ENCODE measurements at places on chromosomes 2 and 18.
A peak's percentile ranks its signal among the peaks of the same experiment; 100 is the strongest.

DNA sequence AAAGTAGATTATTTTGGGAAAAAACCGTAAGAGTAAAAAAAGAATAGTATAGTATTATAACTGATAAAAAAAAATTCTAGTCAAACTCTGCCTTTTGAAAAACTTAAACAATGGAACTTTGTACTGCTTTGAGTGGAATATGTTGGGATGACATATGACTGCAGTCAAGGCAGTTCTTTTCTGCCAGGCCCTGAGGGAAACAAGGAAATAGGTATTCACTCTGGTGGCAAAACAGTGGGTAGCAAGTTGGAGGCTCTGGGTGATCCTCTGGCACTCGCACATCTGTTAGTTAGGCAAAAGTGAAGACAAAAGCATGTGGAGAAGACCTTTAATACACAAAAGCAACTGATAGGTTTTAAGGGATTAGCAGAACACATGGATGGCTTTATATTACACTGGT is 102.2 kb downstream of the ARHGEF33 start:
- no peak for DNase-seq

DNA sequence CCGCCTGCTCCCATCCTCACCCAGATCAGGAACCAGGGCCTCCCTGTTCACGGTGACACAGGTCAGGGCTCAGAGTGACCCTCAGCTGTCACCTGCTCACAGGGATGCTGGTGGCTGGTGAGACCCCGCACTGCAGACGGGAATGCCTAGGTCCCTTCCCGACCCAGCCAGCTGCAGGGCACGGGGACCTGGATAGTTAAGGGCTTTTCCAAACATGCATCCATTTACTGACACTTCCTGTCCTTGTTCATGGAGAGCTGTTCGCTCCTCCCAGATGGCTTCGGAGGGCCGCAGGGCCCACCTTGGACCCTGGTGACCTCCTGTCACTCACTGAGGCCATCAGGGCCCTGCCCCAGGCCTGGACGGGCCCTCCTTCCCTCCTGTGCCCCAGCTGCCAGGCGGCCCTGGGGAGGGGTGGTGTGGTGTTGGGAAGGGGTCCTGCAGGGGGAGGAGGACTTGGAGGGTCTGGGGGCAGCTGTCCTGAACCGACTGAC is 31.7 kb downstream of the GPC1 start:
- DNase-seq: peak; percentile 68

- DNase-seq: no peak
Measured at GRCh38 chr2:222635295-222635694, 20.6 kb downstream of the FARSB start.

- no peak for DNase-seq
Measured at GRCh38 chr2:128444121-128444771, 125.6 kb upstream of the HS6ST1 start.

- DNase-seq: no peak
Measured at GRCh38 chr2:182666674-182667314, 49.3 kb upstream of the DNAJC10 start.

DNA sequence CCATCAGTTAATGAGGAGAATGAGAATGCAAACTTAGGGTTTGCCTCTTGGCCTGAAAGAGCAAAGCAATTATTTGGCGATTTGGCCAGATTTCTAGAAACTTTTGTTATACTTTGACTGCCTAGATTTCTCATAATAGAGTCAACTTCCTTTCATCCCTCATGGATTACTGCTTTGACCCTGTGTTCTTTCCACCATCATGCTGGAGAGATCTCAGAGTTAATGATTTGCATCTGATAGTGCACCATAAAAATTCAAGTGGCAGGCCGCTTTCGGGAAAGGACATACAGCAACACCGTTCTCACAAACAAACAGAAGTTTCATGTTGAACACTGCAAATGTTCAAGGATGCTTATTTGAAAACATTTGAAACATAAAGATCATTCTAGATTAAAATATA is 143.7 kb upstream of the ZFP36L2 start:
- no peak for DNase-seq

DNA sequence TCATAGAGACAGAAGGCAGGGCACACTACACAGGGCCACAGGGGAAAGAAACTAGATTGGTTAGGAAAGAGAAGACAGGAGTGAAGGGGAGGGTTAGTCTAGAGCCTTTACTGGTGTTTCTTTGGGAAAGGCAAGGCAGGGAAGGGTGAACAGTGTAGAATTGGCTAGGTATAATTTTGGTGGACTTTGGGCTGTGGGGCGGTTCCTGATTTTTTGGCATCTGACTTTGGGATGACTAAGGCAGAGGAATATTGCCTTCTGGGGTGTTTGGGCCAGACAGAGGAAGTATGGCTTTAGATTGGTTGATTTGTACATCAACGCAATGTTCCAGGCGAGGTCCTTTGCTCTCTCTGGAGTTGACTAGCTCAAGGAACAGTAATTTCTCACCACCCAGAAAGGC is 534.8 kb downstream of the DCC start:
- DNase-seq: no peak
